GM03348 (cell line): ENCODE measurements at places on chromosomes 1 and 21.

- DNase-seq: peak; percentile 7
Measured at GRCh38 chr1:220528679-220529501, 954 bp downstream of the MARK1 start.

DNA sequence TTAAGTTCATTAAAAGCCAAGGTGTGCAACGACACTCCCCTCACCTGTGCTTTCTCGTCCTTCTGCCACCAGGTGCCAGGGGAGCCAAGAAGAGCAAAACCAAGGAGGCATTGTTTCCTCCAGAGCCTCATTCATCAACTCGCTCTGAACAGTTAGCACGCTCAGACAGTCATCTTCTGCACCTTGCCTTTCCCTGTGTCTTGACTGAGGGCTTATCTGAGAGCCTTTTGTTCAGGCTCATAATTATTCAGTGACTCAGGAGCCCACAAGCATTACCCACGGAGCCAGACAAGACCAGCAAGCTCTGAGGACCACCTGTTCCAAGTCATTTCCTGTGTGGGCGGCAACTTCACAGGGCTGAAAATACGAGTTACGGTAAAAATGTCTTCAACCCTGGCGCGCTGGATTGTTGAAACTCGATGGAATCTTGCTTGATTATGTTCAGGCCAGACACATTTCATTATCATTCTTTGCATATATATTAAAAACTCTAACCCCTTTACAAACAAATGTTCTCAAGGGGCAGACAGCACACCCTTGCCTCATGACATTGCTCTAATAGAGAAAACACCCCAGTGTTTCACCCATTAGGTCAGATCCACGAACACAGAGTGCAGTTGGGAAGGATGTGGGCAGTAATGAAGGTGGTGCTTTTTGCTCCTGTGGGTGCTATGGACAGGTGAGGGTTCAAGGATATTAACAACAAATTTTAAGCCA, 89.7 kb upstream of the RUNX1 start:
- DNase-seq: peak; percentile 27

DNA sequence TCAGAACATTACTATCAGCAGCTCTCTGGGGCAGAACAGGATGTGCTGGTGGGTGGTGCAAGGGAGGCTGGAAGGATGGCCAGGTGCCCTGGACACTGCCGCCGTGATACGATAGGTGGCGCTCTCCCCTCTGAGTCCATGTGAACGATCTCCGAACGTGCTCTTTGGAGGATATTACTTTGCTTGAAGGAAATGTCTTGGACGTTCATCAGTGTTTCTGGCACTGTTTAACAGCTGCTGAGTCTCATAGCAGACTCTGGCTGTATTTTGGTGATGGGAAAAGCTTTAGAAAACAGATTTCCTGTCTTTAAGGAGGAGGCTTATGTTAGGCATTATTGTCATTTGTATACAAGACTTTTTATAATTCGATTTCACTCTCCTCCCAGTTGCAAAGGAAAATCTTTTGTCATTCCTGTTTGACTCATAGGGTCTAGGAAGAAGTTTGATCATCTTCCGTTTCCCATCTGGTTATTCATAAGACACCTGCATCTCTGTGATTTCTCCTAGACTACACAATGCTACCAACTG, 386.2 kb upstream of the ADGRL2 start:
- DNase-seq: peak; percentile 64

DNA sequence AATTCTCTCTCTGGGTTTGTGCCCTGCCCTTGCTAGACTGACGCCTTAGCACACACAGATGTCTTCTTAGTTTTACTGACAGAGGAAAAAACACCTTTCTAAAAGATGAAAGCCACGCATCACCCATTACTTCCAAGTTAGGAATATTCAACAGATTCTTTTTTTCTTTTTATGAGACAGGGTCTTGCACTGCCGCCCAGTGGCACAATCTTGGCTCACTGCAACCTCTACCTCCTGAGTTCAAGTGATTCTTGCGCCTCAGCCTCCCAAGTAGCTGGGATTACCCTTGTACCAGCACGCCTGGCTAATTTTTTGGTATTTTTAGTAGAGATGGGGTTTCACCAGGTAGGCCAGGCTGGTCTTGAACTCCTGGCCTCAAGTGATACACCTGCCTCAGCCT, 169.2 kb downstream of the APP start:
- no peak for DNase-seq

- no peak for DNase-seq
Measured at GRCh38 chr1:45016767-45017166, 4.7 kb downstream of the UROD start.

DNA sequence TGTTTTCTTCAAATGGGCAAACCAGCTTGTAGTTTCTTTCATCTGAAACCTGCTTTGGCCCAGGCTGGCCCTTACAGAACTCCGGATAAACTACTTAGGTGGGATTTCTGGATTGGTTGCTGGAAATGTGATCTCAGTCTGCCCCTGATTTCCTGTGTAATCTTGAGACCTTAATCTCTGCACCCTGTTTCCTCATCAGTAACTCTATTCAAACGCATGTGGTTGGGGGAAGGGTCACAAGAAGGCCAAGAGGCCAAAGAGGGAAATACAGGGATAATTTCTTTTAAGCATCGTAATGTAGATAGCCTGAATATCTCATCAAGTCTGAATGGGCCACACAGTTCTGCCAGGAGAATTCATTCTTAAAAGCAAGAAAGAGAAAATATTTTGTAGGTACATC, 483.6 kb downstream of the LTN1 start:
- no peak for DNase-seq

- no peak for DNase-seq
Measured at GRCh38 chr1:207831517-207832327, 79.2 kb downstream of the CD34 start.
